ENCODE measurements at places on chromosomes 2 and 18.

DNA sequence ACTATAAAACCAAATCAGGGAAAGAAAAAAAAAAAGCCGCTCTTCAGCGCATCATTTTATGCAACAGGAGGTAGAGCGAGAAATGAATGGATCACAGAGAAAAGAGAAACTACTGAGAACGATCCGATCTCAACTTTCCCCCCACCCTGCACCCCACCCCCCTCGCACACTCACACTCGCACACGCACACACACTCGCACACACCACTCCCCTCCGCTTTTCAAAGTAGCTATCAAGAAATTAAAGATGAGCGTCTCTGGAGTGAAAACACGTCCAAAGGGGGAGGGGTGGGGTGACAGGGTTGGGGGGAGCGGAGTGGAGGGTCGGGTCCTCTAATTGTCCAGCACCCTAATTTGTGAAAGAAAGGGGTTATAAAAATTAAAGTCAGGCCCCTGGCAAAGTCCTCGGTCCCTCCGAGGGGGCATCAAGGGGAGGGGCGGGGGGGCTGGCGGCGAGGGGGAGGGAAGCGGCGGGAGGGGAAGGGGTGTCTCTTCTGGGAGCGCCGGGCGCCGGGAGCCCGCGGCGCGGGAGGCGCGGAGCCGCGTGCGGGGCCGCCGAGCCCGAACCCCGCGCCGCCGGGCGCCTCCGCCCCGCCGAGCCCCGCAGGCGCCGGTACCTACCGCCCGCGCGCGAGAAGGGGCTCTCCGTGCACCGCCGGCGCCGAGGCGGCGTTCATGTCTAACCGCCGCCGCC lies 428 bp downstream of the TCF4 start:
- DNase-seq: no peak

DNA sequence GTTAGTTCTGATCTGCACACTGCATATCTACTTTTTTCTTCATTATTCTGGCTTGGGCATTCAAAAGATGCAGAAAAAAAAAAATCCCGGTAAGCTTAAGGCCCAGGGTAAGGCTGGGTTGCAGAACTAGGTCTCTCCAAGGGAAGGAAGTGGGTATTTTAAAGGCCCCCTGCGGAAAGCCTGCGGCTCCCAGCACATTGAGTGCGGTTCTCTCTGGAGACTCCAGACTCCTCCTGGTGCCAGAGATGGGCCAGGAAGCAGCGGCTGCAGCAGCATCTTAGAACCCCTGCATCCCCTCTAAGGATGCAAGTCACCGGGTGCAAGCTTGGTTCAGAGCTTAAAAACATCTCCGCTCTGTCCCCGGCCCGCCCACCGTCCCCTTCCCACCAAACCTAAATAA lies 49.5 kb downstream of the TGIF1 start:
- DNase-seq: no peak

DNA sequence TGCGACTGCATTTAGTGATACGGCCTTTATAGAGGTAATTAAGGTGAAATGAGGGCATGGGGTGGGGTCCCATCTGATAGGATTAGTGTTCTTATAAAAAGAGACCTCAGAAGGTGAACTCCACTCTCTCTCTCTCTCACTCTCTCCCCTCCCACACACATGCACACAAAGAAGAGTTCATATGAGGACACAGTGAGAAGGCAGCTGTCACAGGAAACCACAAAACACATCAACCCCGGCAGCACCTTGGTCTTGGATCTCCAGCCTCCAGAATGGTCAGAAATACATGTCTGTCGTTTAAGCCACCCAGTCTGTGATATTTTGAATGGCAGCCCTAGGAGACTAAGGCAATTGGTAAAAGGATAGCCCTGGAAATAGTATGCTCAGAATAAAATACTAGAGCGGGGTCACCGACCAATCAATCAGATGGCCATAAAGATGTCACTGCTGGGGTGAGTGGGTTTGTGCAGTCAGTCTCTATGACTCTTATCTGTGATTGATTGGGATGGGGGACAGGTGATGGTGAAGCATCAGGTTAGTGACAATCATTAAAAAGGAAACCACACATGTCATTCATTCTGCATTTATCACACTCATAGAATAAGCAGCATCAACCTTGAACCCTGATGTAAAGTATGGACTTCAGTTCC lies 118.9 kb upstream of the POU3F3 start:
- DNase-seq: no peak

DNA sequence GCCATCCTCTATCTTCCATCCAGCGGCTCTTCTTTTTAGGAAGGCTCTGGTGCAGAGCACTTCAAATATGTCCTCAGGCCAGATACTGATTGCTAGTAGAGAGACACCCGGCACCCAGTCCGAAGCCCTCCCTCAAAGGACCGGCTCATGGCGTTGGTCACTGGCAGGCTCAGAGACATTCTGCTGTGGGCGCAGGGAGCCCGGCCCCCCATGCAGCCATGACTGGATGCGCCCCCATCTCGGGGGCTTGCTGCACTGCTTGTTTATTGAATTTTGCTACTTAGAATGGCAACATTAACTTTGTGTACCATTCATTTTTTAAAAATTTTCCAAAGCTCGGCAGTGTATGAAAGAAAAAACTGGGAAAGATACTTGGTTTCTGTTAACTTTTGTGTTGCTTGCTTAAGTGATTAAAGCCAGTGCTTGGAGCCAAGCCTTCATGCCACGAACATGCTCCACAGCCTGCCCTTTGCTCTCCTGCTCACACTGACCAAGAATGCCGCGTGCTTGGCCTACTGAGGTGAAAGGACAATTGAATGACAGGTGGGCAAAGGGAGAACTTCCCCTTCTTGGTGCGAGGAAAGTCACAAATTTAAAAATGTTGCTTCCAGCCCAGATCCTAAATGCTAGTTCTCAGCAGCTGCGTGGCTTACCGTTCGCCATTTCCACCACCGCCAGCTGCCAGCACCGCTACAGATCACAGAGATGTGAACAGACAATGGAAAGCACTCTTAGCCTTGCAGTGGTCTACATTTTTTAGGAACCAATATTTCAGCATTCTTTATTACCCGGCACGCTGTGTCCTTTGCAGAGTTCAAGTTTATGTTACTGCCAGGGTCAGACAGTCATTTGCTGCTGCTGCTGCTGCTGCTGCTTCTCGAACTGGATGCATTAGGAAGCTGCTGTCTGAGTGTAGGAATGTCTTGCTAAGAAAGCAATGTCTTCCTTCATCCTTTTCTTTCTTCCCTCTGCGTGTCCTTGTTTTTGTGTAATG lies 76.7 kb downstream of the FAM210A start:
- DNase-seq: no peak

DNA sequence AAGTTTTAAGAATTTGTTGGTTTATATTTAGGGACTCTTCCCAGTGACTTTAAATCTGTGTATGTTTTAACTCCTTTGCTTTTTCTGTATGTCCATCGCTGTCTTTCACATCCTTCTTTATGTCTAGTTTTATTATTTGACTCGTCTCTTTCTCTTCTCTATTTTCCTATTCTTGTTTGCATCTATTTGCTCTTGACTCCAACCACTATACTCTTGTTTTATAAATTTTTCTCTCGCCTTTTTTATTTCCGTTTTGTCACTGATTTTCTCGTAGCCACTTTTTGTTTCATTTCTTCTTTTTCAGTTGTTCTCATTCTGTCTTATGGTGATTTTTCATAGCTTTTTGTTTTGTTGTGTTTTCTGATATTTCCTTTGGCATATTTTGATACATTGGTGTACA lies 170.5 kb upstream of the NETO1 start:
- no peak for DNase-seq

DNA sequence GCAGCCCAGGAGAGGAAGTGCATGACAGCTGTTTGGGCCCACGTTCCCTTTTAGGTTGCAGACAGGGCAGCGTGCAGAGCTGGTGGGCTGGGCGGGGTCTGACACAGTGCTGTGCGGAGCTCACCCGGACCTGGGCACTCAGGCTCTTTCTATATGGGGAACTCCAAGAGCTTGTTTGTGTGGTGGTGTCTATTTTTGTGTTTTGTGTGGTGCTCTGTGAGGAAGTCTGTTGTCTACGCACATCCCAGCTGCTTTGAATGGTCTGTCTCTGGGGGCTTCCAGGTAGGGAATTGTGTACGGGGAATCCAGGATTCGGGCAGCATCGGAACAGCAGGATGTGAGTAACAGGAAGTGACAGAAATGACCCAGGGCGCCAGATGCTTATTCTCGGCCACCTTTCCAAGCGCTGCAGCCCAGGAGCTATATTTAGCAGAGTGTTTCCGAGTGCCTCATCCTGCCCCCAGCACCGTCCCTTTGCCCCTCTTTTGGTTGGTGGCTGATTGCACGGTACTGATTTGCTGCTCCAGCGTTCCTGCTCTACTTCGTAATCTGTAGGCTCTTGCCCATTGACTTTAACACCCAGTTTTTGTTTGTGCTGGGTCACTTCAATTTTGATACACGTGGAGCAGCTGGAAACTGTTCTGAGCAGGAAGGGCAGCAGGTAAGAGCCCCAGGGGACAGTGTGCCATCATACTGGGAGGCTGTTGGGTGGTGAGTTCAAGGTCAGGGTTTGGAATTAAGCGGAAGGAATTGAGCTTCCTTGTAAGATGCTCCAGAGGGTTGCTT lies 64.7 kb downstream of the DGKD start:
- DNase-seq: no peak

DNA sequence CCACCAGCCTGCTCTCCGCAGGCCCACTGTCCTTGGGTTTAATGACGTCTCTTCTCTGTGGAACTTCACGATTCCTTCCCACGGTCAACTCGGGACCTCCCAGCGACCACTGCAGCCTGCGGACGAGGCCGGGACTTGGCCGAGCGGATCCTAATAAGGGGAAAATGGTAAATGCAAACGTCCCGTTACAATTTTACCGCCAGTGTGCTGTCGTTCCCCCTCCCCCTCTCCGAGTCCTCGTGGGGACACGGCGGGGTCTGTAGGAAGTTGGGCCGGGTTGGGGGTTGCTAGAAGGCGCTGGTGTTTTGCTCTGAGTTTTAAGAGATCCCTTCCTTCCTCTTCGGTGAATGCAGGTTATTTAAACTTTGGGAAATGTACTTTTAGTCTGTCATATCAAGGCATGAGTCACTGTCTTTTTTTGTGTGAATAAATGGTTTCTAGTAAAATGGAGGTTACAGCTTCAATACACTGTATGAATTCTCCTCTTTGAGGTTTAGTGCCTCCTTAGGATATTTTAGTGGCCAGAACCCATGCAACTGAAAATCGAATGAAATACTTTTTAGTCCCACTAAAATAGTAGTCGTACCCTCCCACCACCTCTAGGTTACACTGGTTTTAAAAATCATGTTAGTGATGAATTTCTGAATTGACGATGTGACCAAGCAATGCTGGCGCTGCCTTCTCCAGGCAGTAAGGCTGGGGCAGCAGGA lies 2.3 kb downstream of the HOXD11 start:
- no peak for DNase-seq

DNA sequence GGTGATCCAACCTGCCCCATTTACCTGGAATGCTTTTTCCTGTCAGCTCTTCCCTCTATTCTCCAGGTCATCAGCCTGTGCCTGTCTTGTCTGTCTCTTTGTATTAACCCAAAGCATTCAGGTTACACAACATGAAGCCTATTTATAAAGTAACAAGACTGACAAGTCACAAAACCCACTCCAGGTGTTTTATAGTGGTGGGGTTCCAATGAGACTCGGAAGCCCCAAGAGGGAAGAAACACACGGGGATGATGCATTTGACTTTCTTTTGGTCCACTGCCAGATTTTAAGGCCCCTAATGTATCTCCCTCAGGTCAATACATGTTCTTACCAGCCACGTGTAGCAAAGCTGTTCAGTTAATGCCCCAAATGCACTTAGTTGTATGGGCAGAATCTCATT lies 27.5 kb downstream of the TGFA start:
- DNase-seq: no peak
